CD4-positive, alpha-beta T cell treated with Interleukin-17A for 1 hour (primary cell): ENCODE measurements at places on chromosomes 6 and 20.

DNA sequence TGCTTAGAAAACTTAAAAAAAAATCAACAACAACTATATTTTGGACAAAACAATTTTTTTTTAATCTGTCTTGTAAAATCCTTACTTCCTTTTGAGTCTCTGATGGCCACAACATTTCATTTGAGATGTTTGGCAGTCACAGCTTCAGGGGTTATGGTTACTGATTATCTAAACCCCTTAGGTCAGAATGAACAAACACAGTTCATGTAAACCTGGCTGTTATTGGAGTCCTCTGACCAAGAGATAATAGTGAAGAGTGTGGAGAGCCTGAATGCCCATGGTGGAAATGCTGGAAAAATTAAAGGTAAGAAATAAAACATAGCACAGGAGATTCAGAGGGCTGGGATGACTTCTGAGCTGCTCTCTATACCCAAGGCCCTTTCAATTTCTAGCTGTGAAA lies 38.2 kb downstream of the TMX4 start:
- DNase-seq, result no peak

GRCh38 chr6:5139828-5140771 lies 55.0 kb downstream of the PPP1R3G start:
- DNase-seq, result no peak

GRCh38 chr6:128600397-128600951 lies 80.1 kb upstream of the PTPRK start:
- no peak for DNase-seq

DNA sequence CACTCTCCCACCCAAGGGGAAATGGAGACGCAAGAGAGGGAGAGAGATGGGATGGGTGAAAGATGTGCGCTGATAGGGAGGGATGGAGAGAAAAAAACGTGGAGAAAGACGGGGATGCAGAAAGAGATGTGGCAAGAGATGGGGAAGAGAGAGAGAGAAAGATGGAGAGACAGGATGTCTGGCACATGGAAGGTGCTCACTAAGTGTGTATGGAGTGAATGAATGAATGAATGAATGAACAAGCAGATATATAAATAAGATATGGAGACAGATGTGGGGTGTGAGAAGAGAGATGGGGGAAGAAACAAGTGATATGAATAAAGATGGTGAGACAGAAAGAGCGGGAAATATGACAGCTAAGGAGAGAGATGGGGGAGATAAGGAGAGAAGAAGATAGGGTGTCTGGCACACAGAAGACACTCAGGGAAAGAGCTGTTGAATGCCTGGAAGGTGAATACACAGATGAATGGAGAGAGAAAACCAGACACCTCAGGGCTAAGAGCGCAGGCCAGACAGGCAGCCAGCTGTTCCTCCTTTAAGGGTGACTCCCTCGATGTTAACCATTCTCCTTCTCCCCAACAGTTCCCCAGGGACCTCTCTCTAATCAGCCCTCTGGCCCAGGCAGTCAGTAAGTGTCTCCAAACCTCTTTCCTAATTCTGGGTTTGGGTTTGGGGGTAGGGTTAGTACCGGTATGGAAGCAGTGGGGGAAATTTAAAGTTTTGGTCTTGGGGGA lies 754 bp downstream of the TNF start:
- DNase-seq, result peak; percentile 38

DNA sequence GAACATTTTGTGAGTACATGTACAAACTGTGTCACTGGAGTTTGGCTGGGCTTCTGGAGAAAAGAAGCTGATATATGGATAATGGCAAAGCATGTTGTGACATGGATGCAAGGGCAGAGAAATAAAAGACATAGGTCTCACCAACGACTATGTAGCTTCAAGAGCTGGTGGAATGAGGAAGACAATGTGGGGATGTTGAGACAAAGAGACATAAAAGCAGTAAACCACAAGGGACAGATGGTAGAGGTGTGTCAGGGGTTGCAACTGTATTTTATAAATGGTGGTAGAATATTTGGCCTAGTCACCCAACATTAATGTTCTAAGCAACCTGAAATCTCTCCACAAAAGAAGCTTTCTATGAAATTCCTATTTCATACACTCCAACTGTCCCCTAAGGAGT lies 199.0 kb downstream of the KCNQ5 start:
- DNase-seq, result no peak

- DNase-seq, result no peak
These were observed 4.6 kb upstream of the RIMS4 start for GRCh38 chr20:44814937-44815336.

- no peak for DNase-seq
These were observed 420.9 kb upstream of the PLCB4 start for GRCh38 chr20:8647961-8648441.

DNA sequence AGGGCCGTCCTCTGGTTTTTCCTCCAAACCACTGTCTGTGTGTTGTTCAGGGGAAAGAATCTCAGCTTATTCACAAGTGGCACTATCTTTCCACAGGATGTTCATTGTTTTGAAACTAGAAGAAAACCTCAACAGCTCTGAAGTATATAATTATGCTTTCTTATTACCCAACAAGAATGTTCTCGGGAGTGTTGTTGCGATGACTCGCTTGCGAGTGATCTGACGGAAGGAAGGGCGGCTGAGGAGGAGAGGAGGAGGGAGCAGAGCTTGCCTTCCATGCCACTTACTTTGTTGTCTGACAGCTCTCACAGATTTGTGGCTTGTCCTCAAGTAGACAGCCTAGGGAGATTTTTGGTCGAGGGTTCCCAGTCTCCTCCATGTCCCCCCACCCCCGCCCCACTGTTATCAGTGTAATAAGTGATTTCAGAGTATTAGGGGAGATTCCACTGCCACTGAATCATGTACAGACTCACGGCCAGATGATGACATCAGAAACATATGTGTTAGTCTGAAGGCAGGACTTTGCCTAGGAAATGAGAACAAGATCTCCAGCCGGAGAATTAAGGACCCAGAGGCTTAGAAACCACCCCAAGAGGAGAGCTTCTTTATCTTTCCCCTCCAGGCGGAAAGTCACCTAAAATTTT lies 80.7 kb upstream of the CCN6 start:
- DNase-seq, result peak; percentile 70

DNA sequence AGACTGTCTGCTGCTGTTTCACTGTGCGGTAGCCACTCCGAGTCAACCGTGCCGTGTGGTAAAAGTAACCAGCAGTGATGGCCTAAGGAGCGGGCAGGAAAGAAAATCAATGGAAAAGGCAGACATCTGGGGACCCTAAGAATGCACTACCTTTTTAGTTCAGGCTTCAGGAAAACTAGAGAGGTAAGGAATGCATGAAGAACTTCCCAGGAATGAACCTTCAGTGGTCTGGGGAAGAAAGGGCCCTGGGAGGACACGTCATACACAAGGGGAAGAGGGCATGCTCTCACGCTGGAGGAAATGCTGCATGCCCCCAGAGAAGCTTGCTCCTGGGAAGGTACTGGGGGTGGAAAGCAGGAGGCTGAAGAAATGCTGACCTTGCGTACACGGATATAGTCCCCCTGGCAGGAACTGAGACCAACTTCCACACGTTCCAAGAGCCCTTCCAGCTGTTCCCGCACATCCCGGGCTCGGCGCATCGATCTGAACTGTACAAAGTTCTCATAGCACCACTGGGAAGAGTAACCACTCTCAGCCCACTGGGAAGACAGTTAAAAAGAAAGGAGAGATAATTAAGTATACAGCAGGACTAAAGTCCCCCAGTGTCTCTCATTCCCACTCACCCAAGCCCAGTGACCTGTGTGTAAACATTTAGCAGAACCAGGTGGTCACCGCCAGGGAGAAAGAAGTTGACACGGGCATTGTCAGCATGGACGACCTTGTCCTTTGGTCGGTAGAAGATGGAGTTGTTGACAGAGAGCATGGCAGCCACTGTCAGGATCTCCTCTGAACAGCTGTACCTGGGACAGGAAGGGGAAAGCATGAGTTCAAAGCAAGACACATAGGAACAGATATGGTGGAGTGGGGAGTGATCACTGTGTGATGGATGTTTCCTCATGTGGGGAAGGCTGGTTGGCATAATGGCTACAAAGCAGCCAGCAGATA lies 8.1 kb downstream of the C6orf136 start:
- DNase-seq, result no peak

DNA sequence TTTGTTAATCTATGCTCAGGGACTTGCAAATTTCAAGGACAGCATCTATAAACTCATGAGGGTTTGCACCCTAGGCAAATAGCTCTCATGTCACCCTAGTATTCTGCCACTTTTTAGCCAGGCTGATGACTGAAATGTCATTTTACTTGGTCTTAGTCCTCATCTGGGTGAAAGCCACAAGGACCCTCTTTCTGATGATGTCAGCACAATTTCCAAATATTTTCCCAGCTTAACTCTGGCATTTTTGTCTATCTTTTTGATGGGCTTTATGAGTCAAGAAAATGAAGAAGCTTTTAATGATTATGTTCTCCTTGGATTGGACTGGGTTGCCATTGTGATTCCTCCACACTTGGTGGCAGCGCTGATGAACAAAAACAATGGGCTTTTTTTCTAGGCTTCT lies 420.1 kb upstream of the BTBD3 start:
- no peak for DNase-seq

DNA sequence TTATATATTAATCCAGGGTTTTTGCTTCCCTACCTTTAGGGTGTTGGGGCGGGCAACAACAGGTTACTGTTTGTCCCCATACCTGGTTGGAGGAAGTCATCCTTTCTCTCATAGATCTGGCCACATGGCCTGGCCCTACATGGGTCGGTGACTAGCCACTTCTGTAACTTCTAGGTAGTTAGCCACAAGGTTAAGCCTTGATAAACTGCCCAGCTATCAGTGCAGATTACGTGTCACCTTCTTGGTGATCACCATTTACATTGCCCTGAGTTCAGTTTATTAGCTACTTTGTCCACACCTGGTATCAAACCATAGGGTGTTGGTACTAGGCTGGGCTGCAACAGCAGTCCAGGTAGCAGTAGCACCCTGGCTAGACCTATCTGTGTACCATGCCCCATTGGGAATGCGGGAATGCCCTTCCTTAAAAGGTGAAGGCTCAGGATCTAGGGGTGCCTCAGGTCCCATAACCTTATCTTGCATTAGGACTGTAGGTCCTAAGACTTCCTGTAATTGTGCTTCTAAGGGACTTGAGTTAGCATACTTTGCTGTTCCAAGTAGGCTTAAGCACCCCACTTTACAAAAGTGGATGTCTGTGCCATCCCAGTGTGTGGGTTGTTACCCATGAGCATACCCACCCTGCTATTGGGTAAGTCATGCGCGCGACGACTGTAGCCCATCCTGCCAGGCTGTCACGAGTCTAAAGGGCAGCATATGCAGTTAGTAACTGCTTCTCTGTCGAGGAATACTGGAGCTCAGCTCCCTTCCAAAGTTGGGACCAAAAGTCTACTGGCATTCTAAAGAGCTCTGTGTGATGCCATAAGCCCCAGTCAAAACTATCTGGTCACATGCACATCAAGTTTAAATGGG lies 5.2 kb downstream of the ZKSCAN3 start:
- DNase-seq, result no peak

DNA sequence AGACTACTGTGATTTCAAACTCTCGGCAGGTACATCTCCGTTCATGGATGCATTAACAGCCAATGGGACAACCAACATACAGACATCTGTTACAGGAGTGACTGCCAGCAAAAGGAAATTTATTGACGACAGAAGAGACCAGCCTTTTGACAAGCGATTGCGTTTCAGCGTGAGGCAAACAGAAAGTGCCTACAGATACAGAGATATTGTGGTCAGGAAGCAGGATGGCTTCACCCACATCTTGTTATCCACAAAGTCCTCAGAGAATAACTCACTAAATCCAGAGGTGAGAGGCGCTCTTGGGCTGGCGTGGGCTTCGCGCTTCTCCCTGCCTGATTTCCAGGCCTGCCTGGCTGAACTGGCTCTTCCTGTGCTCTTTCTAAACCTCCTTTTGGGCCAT lies 68.4 kb downstream of the RPP40 start:
- DNase-seq, result no peak

DNA sequence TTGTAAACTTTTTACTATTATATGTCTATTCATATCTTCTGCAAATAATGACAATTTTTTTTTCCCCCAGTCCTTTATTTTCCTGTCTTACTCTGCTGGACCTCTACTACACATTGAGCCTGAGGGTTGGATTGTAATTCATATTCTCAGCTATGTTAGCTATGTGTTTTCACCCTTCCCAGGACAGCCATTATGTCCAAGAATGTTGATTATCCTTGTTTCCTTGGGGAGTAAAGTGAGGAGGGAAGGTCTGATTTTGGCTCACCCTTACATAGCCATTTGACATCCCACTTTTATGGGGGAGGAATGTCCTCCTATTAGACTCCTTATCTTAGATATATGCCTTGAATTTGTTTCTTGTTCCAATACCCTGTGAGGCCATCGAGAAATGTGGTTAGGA lies 17.6 kb upstream of the TBC1D32 start:
- no peak for DNase-seq

GRCh38 chr20:53660078-53660909 lies 66.7 kb upstream of the ZNF217 start:
- no peak for DNase-seq

- DNase-seq, result no peak
These were observed 22.0 kb downstream of the STXBP5 start for GRCh38 chr6:147226163-147226724.

- no peak for DNase-seq
These were observed 14.1 kb upstream of the SPDEF start for GRCh38 chr6:34570066-34570833.

DNA sequence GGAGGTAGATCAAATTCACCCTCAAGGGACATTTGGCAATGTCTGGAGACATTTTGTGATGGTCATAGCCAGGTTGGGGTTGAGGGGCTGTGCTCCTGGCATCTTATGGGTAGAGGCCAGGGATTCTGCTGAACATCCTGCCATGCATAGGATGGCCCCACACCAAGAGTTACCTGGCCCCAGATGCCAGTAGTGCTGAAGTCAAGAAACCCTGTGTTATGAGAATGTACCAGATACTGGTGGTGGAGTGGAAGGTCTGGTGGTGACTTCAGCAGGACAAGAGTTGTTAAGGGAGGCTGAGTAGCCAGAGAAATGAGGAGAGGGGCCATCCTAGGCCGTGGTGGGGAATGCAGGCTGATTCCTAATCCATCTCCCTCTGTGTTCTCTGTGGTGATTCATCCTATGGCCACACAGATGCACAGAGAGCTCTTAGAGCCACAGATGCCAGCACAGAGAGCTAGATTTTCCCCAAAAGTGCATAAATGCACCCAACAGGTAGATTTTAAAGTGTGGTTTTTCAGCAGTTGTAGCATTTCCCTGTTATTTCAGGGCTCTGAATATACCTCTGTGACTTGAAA lies 43.6 kb downstream of the CDYL start:
- no peak for DNase-seq

DNA sequence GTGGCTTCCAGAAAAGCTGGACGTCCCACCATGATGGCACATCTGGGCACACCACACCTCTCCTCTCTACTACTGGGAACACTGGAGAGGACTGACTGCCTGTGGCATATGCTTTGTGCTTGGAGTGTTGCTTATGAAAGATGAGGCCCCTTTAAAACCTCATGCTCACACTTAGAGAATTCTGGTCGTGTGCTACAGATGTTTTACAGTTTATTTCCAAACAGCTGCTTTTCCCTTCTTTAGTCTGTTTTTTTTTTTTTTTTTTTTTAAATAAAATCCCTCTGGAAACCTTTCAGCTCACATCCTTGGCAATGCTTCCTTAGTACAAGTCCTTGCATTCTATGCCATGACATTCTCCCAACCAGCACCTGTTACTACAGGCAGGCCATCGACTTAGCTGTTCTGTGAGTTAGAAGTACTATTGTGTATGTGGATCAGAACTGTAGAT lies 60.3 kb downstream of the BMP6 start:
- DNase-seq, result no peak
